ENCODE measurements at places on chromosomes 7 and 10.

DNA sequence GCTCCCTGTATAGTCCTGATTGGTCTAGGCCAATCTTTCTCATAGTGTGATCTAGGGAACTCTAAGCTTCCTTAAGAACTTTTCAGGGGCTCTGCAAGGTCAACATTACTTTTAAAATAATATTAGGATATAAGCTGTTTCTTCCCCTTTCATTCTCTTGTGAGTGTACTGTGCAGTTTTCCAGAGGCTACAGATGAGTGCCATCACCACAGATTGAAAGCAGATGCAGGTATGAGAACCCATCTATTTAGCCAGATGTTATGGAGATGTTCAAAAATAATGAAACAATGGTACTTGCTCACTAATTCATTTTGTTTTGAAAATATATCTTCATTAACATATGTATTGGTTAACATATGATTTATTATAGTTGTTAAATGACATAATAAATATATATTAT, 169.2 kb upstream of the SEMA3A start:
- no peak for DNase-seq

DNA sequence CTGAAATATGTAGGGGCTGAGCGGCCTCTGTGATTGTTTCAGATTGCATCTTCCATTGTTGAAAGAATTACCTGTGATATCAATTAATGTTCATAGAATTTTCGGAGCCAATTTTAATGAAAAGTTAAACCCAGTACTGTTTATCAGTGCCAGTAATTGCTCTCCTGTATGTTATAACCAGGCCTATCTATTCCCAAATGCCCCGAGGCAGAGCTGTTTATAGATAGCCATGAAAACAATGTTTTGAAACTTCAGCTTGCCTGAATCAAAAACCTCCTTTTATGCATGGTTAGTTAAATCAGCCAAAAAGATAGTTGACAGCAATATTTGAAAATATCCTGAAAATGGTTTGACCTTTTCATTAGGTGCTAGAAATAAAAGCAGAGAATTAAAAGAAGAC, 50.1 kb upstream of the HDAC9 start:
- no peak for DNase-seq

DNA sequence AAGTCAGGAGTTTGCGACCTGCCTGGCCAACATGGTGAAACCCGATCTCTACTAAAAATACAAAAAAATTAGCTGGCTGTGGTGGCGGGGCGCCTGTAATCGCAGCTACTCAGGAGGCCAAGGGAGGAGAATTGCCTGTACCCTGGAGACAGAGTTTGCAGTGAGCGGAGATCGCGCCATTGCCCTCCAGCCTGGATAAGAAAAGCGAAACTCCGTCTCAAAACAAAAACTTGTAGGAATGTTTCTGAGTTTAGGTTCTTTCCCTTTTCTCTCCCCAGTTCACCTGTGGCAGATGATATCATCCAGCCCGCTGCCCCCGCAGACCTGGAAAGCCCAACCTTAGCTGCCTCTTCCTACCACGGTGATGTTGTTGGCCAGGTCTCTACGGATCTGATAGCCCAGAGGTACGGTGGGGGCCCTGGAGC, 138.8 kb upstream of the BTBD16 start:
- no peak for DNase-seq

DNA sequence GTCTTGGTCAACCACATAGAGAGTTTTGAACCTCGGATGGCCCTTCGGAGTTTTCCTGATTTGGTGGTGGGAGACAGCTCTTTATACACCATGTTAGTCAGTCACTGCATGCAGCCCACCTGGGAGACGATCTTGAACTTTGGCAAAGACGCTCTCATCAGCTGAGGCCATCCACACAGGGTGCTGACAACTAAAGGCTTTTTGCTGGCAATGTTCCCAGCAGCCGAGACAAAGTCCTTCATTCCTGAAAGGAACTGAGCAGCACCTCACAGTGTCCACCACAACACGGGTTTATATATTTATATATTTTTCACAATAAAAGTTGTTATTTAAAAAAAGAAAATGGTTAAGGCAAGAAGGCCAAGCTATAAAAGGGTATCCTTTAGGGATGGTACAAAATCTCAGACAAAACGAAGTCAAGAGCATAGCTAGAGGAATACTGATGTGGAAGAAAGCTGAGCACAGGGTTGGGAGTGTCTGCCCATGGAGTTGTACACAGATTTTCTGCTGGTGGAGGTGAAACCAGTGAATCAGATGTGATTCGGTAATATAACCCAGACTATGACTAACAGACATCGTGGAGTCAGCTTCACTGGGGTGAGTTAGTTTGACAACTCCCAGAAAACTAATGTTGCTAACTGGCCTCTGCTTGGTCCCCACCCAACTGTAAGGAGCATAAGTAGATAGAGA, 27.4 kb upstream of the CAPZA2 start:
- DNase-seq: no peak

DNA sequence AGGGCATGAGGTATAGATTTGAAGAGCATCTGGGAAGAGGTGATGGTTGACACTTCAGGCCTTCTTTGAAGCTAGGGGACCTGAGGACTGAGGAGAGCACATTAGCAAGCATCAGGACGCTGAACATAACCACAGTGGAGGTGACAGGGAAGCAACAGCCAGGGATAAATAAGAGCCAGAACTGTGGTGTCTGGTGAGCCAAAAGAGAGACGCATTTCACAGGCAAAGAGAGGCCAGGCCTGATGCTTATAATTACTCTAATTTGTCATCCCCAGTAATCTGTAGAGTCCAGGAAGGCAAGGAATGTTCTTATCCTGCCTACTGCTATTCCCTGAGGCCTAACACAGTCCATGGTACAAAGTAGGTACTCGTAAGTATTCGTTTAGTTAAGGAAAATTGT, 10.4 kb upstream of the FAS start:
- DNase-seq: no peak

DNA sequence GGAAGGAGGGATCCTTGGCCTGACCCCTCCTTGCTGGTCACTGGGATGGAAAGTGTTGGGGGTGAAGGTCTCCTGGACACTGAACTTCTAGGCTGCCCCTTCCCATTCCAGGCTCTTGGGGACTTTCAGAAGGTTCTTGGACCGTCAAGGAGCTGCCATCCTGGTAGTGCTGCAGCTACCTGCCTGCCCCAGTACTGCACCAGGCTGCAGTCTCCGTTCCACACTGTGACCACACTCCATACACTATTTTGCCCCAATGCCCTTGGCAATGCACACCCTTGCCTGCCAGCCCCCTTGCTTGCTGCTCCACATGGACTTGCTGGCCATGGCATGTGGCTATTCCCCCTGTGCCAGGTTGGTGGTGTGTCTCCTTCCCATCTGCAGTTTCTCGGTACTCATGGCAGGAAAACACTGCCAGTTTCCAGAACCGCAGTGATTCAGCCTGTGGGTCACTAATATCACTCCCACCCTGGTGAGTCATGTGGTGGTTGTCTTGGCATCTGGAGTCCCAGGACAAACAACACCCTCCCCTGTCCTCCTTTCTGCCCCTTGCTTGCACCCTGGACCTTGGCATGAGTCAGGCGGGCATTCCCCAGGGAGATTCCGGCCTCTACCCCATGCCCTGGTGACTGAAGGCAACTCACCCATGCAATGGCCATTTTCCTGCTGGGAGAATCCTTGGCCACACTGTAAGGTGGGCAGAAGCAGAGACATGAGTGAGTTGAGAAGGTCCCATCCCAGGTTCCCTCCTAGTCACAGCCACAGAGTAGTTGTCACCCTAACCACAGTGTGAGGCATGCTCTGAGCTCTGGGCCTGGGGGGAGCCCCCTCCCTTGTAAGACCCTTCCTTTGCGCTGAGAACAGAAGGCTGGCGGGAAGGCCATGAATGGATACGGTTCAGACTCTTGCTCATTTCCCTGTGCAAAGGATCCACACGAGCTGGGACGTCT, 32.8 kb downstream of the GOLGA7B start:
- no peak for DNase-seq

- DNase-seq: no peak
These were observed 40.9 kb downstream of the CALML5 start for GRCh38 chr10:5458425-5458824.

DNA sequence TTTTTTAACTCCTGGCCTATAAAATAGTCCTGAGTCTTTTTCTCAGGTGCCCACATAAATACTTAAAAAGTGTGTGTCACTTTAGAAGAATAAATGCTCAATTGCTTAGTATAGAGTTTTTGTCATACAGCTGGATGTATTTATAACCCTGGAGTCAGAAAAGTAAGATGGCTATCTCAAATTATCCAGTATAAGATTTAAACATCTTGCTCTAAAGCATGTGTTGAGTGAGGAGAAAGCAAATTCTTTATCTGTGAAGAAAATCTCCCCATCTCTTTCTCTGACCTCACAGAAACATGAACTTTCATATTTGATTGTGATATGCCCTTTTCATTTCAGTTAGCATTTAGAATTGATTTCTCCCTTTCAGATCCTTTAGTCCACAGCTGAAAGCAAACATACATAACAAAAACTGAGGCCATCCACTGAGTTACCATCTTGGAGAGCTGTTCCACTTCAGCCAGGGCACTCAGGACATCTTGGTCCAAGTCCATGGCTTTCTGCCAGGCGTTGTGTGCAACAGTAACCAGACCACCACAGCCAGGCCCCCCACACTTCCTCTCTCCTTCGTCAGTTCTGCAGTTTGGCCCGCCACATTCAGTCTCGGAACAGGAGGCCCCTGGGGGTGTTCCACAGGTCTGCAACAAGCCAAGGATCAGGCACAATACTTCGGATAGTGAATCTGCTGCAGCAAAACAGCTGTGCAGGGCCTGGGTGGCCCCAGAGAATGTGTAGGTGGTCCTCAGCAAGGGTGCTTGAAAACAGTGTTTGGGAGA, 40.9 kb downstream of the DLD start:
- no peak for DNase-seq

- DNase-seq: no peak
These were observed 79.0 kb upstream of the LSM8 start for GRCh38 chr7:118104812-118105441.

GRCh38 chr7:111098011-111098925, 7.3 kb downstream of the LRRN3 start:
- DNase-seq: peak; percentile 8

- DNase-seq: peak; percentile 33
These were observed 101.7 kb upstream of the KLF6 start for GRCh38 chr10:3886641-3887251.

- no peak for DNase-seq
These were observed 192.7 kb upstream of the MKI67 start for GRCh38 chr10:128318913-128319312.

GRCh38 chr10:131851346-131851745, 49.5 kb upstream of the PPP2R2D start:
- DNase-seq: no peak

DNA sequence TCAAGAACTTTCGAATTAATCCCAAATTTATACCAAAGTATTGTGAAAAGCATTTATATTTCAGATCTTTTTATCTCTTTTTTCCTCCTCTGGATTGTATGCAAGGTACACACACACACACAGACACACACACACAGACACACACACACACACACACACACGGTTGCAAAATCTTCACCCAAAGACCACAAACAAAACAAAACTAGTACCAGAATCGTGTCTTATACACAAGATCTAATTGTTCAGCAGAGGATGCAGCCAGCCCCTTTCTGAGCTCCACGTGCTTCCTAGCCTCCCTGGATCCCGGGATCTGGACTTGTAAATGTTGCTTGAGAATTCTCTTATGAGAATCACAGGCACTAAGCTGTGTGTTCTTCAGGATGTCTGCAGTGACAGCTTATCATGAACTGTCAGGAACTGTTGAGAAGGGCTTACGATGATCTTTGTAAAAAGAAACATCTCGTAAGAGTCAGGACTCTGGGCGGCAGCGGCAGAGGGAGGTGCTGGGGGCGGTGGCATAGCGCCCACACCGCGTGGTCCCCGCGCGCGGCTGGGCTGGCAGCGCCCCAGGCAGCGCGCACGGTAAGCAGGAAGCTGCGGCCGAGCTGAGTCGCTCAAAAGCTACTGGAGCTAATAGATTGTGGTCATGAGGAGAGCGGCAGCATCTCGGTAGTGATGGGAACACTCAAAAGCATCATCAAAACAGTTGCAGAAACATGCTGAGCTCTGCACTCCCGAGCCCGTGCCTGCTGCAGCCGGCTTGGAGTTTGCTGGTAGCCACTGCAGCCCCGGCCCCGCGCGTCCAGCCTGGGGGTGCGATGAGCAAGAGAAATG, 277.6 kb downstream of the GATA3 start:
- peak; percentile 88 for DNase-seq

- no peak for DNase-seq
These were observed 329.5 kb downstream of the CRPPA start for GRCh38 chr7:16091701-16092310.

GRCh38 chr7:14871880-14872279, 30.7 kb downstream of the DGKB start:
- no peak for DNase-seq

- DNase-seq: no peak
These were observed 117.6 kb downstream of the HIP1 start for GRCh38 chr7:75621124-75621523.

- DNase-seq: no peak
These were observed 375.2 kb downstream of the ARL4A start for GRCh38 chr7:13062631-13063030.

- DNase-seq: no peak
These were observed 812 bp downstream of the DOCK1 start for GRCh38 chr10:126905776-126906703.

All from T-helper 17 cell (primary cell).